Psoas muscle (tissue), 8 donors: ENCODE measurements at places on chromosomes 12 and 14. TPM values are rescaled to one million over a fixed set of nuclear protein-coding genes. Genes with fewer than 3 reads are reported as not detected.

DLGAP5 gene
- polyA plus RNA-seq = 0.03 TPM

IFNG-AS1 gene
- not detected for polyA plus RNA-seq

DNA sequence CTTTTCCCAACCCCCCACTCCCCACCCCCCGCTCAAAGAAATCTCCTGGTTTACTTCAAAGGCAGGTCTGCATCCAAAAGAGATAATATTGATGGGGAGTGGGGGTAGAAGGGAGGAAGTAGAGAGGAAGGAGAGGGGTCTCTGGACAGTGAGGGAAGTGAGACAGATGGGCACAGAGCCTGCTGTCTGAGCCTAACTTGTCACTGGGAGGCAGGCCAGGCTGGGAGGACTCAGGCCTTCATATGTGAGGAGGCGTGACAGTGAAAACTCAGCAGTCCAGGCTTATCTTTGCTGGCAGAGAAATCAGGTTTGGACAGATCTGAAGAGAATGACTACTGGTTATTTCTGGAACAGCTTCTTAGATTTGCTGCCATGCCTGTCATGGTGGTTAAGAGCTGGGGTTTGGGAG lies 192.3 kb downstream of the NUAK1 start:
- no peak for DNase-seq

- DNase-seq = peak; percentile 75
These were observed 324 bp upstream of the HOXC9 start for GRCh38 chr12:53999559-54000115.

DNA sequence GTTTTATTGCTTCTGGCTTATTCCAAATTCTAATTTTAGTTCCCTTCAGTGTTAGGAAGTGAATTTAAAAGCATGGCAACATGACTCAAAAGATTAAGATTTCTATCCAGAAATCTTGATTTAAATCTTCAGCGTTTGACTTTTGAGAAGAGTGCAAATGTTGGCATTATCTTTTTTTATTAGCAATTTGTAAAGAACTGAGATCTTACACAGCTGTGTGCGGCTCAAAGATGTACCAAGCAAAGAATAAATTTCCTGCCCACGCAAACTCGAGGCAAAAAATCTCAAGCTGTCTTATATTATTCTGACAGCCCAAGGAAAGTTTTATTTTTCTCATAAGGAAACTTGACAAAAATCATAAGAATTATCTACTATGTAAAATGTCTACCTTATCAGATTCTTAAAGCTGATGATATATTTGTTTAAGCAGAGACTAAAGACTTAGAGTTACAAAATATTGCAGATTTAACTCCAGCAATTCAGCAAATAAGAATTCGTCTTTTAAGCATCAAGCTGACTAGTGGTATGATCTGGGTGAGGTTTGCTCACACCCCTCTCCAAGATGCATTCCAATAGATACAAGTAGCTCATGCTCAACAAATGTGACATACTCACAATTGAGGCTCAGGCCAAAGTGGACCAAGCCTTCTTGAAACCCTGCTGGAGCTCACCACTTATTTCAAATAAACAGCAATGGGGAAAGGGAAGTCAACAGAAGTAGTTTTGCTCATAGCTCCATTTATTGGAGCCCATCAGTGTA lies 47.4 kb upstream of the POC1B start:
- DNase-seq = no peak

GRCh38 chr12:110791589-110791988 lies 48.9 kb upstream of the PPP1CC start:
- DNase-seq = no peak

DNA sequence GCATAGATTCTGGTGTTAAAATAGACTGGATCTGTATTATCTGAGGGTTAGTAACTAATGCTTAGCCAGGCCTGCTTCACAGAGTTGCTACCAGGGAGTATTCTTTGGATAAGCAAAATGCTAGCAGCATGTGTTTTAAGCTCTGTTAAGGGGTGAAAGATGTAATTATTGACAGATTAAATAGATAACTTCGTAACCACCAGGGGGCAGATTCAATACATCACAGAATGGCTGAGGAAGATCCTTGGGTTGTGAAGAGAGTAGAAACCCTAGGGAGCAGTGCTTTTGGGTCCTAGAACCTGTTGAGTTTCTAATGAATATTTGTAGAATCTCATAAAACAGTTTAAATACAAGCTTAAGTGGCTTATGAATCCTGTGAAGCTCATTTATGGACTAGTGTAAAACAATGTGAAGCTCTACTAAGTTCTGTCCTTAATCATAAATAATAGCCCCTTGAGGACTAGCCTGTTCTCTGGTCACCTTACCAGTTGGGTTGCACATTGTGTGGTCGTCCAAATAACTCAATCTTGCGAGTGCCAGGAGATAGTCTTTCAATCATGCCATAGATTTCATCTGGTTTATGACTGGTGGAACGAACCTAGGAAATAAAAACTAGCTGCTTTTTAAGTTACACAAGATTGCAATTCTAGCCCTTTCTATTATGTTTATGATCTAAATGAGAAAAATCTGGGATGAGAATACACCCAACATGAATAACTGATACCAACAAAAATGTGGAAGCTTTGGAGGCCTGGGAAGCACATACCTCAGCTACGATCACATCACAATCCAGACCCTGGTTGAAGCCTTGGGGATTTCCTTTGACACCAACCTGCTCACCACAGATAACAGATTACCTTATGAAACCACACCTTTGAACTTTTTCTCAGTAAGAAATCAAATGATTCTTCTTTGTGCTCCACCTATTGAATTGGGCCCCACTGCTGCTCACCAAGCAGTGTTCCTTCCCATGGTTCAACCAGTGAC lies 12.3 kb downstream of the METTL3 start:
- DNase-seq = no peak

DNA sequence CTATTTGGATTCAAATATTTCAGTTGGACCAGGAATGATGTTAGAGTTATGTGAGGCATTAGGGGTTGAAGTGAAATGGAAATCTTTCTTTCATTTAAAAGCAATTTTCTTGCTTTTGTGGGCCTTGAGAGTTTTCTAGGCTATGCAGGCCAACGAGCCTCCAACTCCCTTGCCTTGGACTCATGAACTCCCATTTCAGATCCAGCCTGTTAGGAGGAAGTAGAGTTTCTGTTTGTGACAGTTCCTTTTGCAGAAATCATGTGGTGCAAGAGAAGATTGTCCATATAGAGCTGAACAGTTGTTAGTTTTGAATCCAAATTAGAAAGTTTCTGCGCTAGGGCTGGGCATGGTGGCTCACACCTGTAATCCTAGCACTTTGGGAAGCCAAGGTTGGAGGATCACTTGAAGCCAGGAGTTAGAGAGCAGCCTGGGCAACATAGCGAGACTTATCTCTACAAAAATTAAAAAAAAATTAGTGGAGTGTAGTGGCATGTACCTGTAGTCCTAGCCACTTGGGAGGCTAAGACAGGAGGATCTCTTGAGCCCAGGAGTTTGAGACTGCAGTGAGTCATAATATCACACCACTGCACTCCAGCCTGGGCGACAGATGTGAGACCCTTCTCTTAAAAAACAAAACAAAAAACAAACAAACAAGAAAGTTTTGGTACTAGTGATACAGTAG lies 47.3 kb upstream of the MED13L start:
- DNase-seq = no peak

GRCh38 chr14:55600784-55601561 lies 21.0 kb downstream of the KTN1 start:
- no peak for DNase-seq

- DNase-seq = no peak
These were observed 7.8 kb upstream of the CD163L1 start for GRCh38 chr12:7451756-7452155.
